ENCODE measurements at places on chromosomes 1 and 21.
A peak's percentile ranks its signal among the peaks of the same experiment; 100 is the strongest.

DNA sequence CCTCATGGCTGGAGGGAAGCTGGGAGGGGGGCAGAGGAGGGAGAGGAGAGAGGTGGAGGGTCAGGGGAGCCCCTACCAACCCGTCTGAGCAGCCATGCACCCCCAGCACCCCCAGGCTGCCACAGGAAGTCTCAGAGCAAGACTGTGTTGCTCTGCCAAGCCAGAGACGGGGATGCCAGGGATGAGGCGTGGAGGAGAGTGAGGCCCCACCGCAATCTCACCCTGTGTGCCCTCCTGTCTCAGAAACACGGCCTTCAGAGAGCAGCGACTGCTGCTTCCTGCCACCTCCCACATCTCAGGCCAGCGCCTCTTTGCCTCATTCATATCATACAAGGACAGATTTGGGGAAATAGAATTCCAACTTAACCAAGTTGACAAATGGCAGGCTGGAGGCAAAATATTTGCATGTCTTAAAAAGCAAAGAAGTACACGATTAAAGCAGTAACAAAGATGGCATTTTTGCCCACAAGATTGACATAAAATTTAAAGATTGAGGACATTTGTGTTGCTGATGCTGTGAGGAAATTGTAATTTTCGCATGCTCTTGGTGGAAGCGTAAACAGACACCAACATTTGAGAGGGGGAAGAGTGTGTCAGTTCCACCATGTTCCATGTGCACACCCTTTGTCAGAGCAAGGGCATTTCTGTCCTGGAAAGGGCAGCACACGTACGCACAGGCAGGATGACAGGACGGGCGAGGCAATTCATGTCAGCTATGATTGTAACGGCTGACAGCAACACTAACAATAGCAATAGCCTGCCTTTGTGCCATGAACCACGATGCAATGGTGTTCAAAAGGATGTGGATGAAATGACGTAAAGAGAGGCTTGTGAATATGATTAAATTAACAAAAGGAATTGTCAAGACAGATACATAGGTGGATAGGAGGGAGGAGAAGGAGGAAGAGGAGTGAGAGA lies 59.0 kb upstream of the BACE2 start:
- no peak for DNase-seq

DNA sequence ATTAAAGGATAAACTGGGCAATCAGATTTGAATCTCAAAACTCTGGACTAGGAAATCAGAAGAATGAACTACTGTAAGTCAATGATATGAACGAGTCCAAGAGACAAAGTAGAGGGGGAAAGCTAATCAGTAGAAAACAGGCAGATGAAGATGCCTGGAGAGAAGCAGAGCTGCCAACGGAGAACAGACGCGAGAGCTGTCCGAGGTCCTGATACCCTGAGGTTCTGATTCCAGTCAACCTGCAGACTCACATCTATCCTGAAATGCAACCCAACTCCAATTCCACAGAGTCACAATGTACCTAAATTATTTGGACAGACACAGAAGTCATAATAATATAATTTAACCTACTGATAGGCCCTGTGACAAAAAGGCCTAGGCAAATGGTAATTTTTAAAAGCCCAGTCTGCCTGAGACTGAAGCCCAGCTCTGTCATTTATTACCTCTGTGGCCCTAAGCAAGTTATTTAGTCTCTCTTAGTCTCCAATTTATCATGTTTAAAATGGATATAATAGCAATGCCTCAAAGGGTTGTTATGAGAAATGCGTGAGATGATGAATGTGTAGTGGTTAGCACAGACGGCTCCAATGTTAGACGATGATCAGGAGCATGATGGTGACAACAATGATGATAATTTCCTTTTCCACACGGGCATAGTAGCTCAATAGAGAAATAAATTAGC lies 33.4 kb downstream of the RGS7 start:
- peak; percentile 25 for DNase-seq

DNA sequence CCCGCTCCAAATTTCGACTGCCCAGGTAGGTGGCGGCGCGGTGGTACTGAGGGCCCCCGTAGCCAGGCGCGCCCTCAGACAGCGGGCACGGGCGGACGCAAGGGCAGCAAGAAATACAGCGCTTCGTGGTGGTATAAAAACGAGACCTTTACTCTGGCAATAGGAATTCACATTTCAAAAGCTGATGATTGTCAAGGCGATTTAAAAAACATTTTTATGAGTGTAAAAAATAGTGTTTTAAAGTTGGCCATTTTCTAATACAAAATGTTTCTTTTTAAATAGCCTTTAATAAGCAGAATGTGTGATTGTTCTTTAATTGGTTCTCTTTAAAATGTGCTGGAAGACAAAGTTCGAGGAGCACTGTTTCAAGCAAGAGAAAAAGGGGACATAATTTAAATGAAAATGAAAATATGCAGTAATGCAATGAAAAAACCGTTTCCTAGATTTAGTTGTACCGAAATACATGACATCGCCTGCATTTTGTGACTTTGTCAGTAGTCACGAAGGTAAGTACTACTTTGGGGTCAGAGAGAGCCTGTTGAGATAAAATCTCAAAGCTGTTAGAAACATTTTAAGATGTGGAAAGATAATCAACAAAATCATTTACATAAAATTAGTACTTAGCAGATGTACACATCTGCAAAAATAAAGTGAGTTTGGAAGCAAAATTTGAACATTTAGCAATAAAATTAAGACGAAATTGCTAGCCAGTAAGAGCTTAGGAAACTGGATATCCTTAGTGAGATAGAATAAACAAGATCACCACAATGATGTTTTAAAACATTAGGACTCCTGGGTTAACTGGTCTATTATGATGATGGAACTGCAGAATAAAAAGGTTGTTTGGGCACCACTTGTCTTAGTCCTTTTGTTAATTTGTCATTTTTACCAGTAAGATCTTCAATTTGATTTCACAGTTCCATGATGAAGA lies 1.1 kb upstream of the PSMG1 start:
- no peak for DNase-seq

GRCh38 chr1:180560868-180561600 lies 2.3 kb downstream of the OVAAL start:
- DNase-seq, result peak; percentile 72

DNA sequence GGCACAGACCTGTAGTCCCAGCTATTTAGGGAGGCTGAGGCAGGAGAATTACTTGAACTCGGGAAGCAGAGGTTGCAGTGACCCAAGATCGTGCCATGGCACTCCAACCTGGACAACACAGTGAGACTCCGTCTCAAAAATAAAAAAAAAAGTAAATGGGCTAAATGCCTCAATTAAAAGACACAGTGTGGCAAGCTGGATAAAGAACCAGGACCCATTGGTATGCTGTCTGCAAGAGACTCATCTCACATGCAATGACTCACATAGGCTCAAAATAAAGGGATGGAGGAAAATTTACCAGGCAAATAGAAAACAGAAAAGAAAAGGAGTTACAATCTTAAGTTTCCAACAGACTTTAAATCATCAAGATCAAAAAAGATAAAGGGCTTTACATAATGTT lies 40.3 kb downstream of the ACBD6 start:
- peak; percentile 10 for DNase-seq

Measured in fibroblast of skin of right biceps (primary cell).